ENCODE measurements at places on chromosomes 12 and 14.

DNA sequence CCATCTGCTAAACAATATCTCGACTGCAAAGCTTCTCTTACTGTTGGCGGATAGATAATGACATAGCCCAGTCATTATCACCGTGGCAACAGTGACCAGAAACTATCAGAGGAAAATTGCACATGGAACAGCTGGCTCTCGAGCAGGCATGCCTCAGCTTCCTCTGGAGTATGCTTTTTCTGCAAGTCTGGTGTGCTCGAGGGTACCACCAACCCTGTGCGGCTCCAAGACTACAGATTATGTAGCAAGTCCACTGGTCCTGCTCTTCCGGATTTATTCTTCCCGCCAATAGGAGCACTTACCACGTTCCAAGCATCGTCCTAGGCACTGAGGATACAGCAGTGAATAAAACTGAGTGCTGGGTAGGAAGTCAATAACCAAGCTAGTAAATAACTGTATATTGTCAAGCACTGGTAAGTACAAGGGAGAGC lies 1.4 kb upstream of the GLRX5 start:
- no peak for DNase-seq

DNA sequence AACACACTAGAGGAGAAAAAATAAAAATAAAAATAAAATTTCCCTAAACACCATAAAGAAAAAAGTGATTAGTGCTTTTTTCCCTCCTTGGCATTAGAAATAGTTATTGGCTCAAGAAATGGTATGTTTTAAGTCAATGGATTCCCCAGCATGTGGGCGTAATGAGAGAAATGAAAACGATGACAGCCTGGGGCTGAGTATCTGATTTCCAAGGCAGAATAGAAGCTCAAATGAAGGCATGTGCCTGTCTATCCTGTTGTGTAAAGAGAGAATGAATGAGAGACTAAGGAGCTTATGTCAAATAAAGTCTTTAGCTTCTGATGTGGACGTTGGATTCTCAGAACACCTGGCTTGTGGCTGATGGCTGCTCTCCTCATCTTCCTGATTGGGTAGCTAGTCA lies 1408.4 kb upstream of the TMEM132C start:
- no peak for DNase-seq

DNA sequence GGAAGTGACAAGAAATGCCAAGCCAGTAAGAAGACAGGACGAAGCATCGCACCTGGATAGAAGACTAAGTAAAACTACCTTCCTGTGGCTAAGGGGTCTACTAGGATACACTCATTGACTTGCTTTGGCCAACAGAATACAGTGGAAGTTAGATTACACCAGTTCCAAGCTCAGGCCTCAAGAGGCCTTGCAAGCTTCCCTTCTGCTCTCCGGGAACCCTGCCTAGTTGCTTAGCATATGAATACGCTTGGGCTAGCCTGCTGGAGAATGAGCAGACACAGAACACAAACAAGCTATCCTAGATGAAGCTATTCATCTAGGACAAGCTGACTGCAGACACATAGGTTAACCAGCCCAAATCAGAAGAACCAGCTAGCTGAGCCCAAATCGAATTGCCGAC lies 97.0 kb downstream of the DPF3 start:
- DNase-seq: no peak

DNA sequence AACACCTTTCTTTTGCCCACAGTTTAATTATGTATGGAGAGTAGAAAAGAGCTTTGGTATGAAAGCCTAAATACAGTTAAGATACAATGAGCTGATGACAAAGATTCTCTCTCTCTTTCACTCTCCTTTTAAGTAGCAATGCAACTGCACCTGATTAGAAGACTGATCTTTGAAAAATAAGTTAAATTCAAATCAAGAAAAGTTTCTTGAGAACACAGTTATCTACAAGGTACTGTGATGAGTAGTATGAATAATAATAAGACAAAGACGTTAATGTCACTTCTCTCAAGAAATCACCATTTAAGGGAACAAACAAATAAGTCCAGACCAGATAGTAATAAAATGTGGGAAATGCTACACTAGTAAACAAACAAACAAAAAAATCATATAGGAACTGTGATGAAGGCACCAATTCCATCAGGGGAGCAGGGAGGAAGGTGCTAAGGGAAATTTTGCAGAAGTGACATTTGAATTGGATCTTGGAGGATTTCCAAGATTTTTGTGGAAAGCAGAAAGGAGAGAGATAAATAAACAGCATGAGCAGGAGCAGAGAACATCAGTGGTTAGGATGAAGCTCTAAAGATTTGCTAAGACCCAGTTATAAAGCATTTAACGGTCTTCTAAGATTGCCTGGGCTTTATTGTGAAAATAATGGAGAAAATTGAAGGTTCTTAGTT lies 65.2 kb upstream of the STK38L start:
- no peak for DNase-seq

- DNase-seq: no peak
These were observed 172.3 kb upstream of the GRIP1 start for GRCh38 chr12:66851134-66851533.

DNA sequence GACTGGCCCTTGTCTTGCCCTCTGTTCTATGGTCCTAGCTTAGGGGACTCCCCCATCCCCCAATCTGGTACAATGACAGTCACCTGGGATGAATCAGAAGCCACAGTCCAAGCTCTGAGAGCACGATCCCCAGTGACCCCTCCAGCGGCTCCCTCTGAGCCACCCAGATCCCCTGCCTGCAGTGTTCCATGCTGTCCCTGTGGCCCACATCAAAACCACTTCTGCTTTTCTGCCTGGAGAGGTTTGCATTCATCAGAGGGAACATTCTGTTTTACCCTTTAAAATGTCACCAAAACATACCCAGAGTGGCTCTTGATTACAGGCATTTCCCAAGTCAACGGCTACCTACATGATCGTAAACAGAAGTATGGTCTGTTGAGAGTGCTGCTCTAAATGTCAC lies 47.5 kb downstream of the NOS1 start:
- no peak for DNase-seq

DNA sequence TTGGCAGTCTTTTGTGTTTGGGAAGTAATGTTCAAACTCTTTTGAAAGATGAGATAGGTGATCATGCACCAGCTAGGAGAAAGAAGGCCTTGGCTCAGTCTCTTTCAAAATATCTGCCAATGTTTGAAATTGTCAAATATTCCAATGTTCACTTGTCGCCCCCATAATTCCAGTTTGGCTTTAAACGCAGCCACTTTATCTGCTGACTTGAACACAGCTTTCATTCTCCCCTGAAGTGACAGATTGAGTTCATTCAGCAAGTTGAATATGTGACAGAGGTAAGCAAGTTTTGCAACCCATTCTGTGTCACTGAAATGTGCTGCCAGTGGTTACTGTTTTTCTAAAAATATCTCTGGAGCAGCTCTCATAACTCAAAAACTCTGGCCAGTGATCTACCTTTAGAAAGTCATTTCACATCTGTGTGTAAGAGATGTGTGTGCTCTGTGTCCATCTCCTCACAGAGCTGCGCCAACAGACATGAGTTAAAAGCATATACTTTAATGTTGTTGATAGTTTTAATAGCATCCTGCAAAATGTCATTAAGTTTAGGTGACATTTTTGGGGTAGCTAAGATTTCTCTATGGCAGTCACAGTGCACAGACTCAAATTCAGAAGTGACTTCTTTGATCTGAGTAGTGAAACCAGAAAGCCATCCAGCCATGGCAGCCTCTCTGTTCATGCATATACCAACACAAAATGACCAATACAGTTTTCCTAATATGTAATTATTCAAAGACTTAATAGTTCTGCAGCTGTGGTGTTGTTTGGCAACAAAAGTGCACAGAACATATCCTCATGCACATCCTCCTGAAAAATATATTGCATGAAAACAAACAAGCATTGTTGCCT lies 614.3 kb upstream of the MIS18BP1 start:
- DNase-seq: no peak

- DNase-seq: no peak
These were observed at the start of gene HOXC9 for GRCh38 chr12:54000116-54001114. TSS of gene HOXC9 (plus strand) at chr12:54000161. CDS start at chr12:54000189, 28 bp downstream.

DNA sequence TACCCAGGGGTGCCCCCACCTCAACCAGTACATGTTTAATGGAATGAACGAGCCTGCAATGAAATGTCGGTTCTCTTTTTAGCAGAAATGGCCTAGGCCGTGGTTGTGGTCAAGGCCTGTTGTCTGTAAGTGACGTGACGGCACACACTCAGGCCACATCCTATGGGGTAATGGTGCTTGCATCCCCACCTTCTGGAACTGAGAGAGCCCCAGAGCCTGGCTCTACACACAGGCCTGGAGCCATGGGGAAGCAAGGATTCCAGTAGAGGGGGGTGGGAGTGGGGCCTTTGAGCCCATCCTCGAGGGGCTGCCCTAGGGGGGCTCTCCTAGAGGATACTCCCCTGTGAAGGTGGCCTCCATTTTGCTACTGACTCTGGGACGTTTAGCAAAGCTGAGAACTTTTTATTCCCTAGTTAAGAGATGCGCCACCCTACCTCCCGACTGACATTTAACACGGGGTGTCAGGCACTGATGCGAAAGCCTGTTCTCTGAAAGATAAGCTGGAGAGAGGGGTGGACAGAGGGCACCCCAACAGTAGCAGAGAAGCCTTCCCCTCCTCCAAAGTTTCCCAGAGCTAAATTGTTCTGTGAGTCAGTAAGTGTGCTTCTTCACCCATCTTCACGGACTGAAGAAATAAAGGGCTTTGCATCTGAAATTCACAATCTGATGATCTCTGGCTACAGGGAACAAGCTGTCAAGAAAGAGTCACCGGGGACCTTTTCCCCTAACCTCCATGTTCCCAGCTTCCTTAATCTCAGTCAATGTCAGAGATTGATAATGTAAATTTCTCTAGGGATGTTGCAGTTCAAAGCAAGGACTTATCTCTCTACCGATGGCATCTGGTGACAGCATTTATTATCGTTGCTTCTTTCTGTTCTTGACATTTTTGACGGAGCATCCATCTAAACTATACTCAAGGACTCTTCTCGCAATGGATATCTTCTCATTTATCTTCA lies 6.8 kb downstream of the RIN3 start:
- DNase-seq: no peak

- no peak for DNase-seq
These were observed 125.2 kb downstream of the MED13L start for GRCh38 chr12:116152268-116152667.

- DNase-seq: no peak
These were observed 327.0 kb downstream of the BCL11B start for GRCh38 chr14:98944989-98945388.

GRCh38 chr12:29241821-29242591 lies 92.9 kb downstream of the FAR2 start:
- DNase-seq: peak; percentile 51

GRCh38 chr12:2893007-2893406 lies 2.3 kb downstream of the TULP3 start:
- peak; percentile 82 for DNase-seq

DNA sequence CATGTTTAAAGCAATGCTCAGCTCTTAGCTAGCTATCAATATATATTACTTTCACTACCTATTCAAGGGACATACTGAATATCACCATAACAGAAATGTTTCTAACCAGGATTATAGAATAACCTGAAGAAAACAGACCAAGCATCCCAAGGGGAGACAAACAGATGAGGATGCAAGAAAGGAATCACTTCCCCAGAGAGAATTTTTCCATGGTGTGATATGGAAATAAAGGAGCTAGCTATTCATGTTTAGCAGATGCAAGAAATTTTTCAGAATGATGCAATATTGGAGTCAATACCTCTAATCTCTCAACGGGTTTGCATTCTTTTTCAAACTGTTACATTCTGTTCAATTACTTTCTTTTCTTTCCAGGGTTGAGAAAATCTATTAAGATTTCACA lies 538.9 kb upstream of the FLRT2 start:
- DNase-seq: no peak

DNA sequence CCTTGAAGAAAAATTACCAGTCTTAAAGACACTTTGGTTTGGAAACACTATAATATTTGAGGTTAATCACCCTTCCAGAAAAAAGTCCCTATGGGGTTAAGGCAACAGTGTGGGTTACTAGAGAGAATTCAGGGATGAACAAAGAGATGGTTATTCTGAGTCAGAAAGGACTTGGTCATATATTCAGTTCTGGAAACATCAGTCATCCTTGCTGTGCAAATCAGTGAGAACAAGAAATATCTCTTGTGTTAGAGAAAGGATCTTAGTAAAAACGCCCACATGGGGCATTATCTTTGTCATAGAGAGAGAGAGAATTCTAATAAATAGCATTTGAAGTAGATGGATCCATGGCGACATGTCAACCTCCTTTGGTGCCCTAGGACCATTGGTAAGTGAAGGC lies 59.4 kb upstream of the E2F7 start:
- DNase-seq: no peak

GRCh38 chr12:93468008-93468371 lies 676 bp downstream of the MRPL42 start:
- DNase-seq: no peak

All from BJ (cell line).